ENCODE measurements at places on chromosomes 5 and 9. TPM values are rescaled to one million over a fixed set of nuclear protein-coding genes. Genes with fewer than 3 reads are reported as not detected.

Gene WDR70
- total RNA-seq = 26.7 TPM

Gene TRIM36
- 1.3 TPM for total RNA-seq

Gene ENTPD2
- total RNA-seq = 41.1 TPM

Gene ARSI
- total RNA-seq = 2.2 TPM

Gene GZMA
- total RNA-seq = 5.4 TPM

Gene ABLIM3
- 15.1 TPM for total RNA-seq

DNA sequence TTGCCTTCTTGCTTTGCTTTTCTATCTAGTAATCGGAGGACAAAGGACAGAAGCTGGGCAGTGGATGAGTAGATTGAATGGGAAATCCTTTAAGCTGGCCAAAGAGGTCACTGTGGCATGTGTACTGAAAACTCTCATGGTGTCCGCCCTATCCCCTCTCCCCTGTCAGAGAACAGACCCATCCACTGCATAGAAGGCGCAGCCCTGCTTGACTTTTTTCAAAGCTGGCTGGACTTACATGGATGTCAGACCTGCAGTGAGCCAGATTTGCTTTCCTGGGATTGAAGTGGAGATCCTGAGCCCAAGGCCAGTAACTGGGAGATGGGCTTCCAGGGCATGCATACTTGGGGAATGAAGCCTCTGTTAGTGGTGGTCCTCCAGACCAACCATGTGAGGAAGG, 329.5 kb downstream of the TRPM3 start:
- no peak for DNase-seq

- DNase-seq = no peak
These were observed 82.1 kb downstream of the GAPVD1 start for GRCh38 chr9:125343518-125344275.

GRCh38 chr9:12094046-12094445, 599.1 kb upstream of the TYRP1 start:
- no peak for DNase-seq

- DNase-seq = no peak
These were observed 372.1 kb upstream of the SGCD start for GRCh38 chr5:155954701-155955445.

GRCh38 chr5:160023007-160023907, 14.3 kb downstream of the TTC1 start:
- DNase-seq = no peak

- DNase-seq = no peak
These were observed 15.7 kb upstream of the CEP120 start for GRCh38 chr5:123438902-123439301.

DNA sequence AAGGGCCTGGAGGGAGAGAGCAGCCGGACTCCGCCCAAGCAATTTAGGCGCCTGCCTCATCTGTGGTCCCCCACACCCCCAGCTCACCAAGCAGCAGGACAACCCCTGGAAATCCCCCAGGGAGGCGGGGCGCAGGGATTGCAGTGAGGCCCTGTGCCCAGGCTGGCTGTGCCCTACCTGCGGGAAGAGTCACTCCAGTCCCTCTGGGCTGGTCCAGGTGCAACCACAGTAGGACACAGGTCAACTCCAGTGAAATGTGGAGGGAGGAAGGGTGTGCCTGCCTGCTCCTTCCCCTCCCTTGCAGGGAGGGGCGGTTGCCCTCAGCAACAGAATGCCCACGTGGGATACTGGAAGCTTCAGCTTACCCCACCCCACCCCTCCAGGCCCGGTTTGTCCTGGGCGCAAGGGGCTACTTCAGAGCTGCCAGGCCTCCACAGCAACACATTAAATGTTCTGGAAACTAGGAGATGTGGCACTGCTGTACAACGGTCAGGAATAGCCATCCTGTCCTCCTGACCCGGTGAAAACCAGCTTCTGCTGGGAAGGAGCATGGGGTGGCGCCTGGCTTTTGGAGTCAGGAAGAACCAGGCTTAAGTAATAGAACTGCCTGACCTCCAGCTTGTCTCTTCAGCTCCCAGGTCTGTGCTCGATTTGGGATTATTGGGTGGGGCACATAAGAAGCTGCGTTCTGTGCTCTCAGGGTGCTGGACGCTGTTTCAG, 22.5 kb downstream of the ABO start:
- peak; percentile 78 for DNase-seq

- no peak for DNase-seq
These were observed 261.8 kb downstream of the CTNND2 start for GRCh38 chr5:11642438-11642837.

Measured in mucosa of gallbladder (tissue), 1 donor.